Fibroblast of pulmonary artery (primary cell): ENCODE measurements at places on chromosomes 6 and 20.
A peak's percentile ranks its signal among the peaks of the same experiment; 100 is the strongest.

DNA sequence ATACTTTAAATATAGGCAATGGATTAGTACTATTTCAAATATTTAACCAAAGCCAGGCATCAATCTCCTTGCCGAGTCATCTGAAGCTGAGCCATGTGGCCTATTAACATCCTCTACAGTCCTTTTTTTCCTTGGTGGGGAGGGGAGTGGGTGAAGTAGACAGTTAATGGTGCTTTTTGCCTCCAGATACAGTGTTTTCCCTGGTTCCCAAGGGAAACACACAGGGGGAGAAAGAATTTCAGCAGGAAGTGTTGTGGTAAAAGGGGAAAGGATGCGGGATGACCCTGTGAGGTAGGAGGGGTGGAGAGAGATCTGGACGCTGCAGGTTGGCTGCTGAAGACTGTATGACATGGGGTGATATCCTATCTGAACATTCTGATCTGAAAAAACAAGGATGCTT, 9.6 kb downstream of the CLDN20 start:
- DNase-seq = peak; percentile 93

GRCh38 chr6:75272145-75272840, 12.3 kb downstream of the TMEM30A start:
- peak; percentile 63 for DNase-seq

DNA sequence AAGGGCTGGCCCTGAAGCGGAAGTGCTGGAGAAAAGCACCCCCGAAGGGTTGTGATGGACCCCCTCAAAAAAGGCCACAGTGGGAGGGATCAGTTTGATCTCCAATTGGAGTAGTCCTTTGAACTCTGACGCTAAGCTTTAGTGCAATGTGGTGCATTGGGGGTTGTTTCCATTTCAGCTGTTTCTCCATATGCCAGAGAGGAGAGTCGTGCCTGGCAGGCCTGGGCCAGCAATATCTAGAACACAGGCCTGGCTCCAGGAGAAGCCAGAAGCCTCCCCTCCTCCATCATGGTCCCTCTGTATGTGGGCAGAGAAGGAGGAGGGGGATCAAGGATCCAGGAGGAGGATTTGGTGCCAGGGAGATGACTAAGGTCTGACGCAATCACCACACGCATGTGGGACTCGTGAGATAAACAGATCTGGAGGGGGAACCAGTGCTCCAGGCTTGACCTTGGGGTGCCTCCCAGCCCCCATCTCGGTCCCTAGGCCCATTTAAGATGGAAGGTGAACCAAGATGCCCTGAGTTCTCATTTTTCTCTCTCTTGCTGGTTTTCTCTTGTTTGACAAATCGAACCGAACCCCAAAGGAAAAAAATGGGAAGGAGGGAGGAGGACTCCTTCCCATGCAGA, 517.4 kb upstream of the JARID2 start:
- DNase-seq = peak; percentile 77

GRCh38 chr6:129766959-129767728, 57.2 kb upstream of the ARHGAP18 start:
- peak; percentile 49 for DNase-seq

DNA sequence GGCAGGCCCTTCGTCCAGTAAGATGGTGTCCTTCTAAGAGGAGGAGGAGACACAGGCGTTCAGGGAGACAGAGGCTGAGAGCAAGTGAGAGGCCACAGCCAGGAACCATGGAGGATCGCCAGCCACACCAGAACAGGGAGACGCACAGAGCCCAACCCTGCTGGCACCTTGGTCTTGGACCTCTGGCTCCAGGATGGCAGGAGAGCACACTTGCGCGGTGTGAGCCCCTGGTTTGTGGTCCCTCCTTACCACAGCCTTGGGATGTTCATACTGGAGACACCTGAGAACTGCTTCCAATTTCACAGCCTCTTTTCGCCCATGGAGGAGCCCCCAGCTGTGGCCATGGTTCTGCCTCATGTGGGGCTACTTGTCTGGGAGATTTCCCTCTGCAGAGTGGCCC, 222.4 kb downstream of the DLL1 start:
- DNase-seq = no peak

DNA sequence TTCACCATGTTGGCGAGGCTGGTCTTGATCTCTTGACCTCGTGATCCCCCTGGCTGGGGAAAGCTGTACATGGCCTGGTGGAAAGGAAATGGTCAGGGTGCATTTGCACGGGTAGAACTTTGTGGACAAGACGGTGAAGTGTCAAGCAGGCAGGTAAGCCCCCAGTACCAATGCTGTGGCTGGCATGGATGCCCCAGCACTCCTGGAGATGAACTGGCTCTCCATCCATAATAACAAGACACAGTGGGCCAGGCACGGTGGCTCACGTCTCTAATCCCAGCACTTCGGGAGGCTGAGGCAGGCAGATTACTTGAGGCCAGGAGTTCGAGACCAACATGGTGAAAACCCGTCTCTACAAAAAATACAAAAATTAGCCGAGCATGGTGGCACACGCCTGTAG, 37.3 kb upstream of the TMEM181 start:
- no peak for DNase-seq

DNA sequence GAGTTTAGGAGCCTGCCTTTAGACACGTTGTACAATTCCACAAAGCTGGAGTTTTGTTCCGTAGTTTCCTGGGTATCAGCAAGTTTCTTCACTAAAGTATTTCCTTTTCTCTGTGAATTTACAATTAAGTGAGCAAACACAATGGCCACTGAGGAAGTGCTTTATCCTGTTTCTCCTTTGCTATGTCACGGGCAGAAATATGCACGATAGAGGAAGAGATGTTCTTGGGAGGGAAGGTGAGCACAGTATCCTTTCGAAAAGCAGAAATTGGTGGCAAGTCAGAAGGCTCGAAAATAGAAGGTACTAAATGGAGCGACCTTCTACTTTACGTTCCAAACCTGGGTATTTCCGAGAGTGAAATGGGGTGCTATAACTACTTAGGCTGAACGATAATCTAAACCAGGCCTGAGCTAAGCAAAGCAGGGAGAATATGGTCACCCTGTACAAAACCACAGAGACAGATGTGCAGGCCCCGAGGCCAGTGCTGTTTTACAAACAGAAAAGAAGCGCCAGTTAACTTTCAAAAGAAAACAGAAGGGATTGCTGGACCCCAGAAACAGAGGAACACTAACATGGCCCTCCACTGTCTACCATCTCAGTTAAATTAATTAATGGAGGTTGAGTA, 259.6 kb downstream of the TBC1D7 start:
- no peak for DNase-seq

- DNase-seq = no peak
These were observed 69.7 kb downstream of the TCP11 start for GRCh38 chr6:35071347-35071994.

DNA sequence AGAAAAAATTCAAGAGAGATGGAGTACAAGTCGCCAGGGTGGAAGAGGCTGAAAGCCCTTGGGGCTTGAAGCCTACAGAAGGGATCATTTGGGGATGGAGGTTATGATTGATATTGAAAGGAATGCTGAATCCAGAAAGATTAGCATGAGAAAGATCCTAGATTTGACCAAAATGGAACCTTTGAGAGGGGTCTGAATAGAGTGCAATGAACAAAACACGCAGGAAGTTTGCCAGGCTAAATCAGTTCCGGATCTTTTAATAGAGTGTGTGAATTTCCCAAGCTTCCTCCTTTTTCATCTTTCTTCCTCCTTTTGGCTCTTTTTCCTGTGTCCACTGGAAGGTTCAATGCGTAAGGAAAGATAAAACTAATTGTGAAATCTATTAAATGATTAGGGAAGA, 15.3 kb downstream of the IPCEF1 start:
- DNase-seq = no peak

DNA sequence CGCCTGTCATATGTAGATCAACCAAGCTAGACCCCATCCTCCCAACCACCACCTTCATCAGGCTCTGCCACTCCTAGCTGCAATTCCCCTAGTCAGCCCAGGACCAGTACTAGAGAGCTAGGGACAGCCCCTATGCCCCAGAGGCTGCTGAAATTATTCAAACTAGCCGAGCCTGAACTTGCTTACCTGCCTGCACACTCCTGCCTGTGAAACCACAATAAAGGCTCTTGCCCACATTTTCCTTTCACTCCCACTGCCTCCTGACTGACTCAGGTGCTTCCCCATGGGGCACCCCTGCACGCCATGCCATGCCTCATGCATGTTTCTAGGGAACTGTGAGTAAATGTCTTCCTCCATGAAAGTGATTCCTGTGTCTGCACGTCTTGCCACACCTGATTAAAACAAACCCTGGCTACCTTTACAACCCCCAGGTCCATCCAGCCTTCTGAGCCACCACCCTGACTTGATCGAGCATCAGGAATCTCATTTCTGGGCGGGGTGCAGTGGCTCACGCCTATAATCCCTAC, 66.5 kb upstream of the IER3 start:
- DNase-seq = no peak

DNA sequence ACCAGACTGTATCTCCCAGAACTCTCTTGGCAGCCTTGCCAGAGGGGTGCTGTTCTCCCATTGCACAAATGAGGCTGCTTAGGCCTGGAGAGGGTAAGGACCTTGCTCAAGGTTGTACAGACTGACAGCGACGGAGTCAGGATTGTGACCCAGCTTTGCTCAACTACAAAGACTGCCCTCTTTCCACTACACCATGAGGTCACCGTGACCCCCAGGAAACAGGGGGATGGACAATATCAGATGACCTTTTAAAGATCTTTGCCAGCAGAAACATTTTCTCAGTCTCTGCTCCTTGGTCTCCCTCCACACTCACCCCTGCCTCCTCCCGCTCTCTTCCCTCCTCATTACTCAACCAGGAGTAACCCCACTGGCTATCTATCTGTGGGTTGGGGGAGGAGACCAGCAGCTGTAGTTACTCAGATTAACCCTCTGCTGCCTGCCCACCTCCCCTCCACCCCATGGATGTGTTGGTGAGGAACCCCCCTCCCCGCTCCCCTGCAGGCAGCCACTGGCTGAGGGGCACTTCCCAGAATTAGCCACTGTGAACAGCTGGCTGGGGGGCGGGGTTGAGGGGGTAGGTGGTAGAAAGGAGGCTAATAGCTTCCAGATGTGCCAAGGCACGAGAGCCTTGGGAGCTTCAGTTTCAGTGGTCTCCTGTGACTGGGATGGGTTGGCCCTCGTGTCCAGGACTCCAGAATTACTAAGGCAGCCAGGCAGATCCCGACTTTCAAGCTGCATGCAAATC, 26.9 kb upstream of the MRPS18A start:
- DNase-seq = peak; percentile 63
